Cardiac muscle cell (in vitro differentiated cells and primary cell): ENCODE measurements at places on chromosomes 3 and 15. TPM values are rescaled to one million over a fixed set of nuclear protein-coding genes. Genes with fewer than 3 reads are reported as not detected.

The SV2B gene
- 0.03 TPM in 1 of 2 replicates, not detected in the other for total RNA-seq

GRCh38 chr15:75732809-75733451, 20.3 kb upstream of the CSPG4 start:
- peak; percentile 76 for DNase-seq
- no peak overlapping the region for H3K27ac ChIP-seq
- H3K36me3 ChIP-seq: no peaks in the 10 kb centered on the region
- H3K4me3 ChIP-seq: no peak overlapping the region

DNA sequence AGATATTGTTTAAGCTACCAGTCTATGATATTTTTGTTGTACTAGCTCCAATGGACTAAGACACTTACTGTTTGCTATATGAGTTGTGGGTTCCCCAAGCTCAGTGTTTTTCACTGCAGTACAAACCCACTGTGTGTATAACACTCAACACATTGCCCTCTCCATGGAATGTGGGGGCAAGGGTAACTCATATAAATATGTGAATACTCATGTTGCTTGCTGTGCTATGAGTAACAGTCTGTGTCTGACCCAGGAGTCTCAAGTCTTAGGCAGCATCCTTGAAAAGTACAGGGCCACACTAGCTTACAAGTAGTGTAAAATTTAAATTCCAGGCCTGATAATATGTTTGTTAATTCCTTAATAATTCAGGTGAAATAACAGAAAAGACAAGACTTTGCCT, 22.5 kb upstream of the CNTN3 start:
- H3K36me3 ChIP-seq: no peaks in the 10 kb centered on the region
- H3K27me3 ChIP-seq: no peaks in the 10 kb centered on the region
- no peak overlapping the region for H3K27ac ChIP-seq

GRCh38 chr3:25094932-25095685, 333.0 kb upstream of the RARB start:
- peaks cover 9% of the 10 kb centered on the region for H3K4me1 ChIP-seq
- peak; percentile 7 for DNase-seq
- no peaks in the 10 kb centered on the region for H3K36me3 ChIP-seq
- H3K27ac ChIP-seq: no peak overlapping the region
- H3K27me3 ChIP-seq: no peaks in the 10 kb centered on the region

DNA sequence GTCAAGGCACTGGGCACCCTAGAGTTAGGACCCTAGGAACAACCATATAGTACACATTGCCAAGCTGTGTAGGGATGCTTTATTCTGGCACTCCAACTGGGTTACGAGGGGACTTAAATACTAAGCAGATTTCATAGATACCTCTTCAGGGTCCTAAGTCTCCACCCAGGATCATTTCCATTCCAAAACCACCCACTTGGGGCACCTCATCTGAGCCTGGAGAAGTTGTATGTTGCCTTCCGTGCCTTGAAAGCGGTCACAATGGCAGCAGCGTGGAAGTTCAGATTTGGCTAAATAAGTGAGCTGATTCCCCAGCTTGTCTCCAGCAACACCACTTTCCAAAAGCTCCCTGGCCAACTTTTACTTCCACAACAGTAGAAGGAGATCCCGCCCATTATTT, 4.6 kb downstream of the TMEM202 start:
- no peaks in the 10 kb centered on the region for H3K27me3 ChIP-seq
- H3K4me1 ChIP-seq: no peaks in the 10 kb centered on the region
- H3K36me3 ChIP-seq: no peaks in the 10 kb centered on the region
- no peak for DNase-seq

- DNase-seq: peak; percentile 74
- H3K4me1 ChIP-seq: peaks cover 27% of the 10 kb centered on the region
- no peaks in the 10 kb centered on the region for H3K36me3 ChIP-seq
- H3K4me3 ChIP-seq: no peak overlapping the region
These were observed 44.3 kb upstream of the UBE2E1 start for GRCh38 chr3:23761440-23761896.

GRCh38 chr15:39828374-39828931, 45.8 kb upstream of the FSIP1 start:
- H3K4me3 ChIP-seq: no peak overlapping the region
- peak; percentile 77 for DNase-seq
- H3K27ac ChIP-seq: no peak overlapping the region
- H3K36me3 ChIP-seq: no peaks in the 10 kb centered on the region

DNA sequence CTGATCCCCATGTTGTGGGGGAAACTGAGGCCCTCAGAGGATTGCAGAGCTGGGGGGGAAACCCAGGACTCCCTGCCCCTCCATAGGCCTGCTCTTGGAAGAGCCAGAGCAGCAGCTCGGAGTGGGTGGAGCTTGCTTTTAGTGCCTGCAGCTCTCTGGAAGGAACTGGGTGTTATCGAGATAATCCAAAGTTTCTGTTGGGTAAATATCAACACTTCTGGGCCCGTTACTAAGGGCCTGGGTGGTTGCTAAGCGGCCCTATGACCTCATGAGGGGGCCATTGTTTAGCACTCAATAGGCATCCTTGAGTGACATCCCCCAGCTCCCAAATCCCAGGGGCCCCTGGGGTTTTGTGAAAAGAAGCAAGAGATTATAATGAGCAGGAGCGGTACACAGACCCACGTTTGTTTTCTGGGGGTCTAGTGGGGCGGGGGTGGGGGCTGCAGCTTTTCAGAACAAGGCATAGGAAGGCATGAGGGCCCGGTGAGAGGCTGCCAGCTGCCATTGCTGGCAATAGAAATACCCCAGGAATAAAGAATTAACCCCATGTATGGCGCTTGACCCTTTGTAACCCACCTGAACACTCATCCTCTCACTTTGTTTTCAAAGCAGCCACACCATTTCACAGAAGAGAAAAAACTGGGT, 48.3 kb upstream of the ATP2B2 start:
- H3K36me3 ChIP-seq: no peaks in the 10 kb centered on the region
- H3K4me3 ChIP-seq: no peak overlapping the region
- H3K27me3 ChIP-seq: no peaks in the 10 kb centered on the region
- no peak overlapping the region for H3K27ac ChIP-seq

DNA sequence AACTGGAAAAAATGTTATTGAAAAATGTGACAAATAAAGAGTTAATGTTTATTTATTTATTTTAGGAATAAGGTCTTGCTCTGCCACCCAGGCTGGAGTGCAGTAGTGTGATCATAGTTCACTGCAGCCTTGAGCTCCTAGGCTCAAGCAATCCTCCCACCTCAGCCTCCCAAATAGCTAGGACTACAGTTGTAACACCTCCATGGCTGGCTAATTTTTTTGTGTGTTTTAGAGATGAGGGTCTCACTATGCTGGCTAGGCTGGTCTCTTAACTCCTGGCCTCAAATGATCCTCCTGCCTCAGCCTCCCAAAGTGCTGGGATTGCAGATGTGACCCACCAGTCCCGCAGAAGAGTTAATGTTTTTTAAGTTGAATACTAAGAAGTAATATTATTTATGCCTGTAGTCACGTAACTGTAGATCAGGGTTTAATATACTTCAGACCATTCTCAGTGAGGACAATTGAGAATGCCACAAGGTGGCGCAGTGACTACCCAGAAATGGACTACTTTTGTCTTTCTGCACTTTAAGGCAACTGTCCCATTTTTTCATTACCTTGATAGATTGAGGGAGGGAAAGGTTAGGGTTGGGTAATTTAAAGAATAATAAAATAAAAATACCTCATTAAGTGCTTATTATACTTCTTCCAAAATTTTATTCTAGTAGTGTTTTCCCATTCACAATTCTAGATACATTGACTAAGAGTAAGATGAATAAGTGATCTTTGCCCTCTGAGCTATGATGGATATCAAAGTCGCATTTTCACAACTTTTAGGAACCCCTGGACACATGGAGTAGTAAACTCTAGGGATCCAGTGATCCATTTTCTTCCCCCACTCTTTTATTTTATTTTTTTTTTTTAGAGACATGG, 6.0 kb downstream of the MUC13 start:
- no peaks in the 10 kb centered on the region for H3K4me1 ChIP-seq
- H3K36me3 ChIP-seq: no peaks in the 10 kb centered on the region
- no peak overlapping the region for H3K27ac ChIP-seq
- no peak overlapping the region for H3K4me3 ChIP-seq

DNA sequence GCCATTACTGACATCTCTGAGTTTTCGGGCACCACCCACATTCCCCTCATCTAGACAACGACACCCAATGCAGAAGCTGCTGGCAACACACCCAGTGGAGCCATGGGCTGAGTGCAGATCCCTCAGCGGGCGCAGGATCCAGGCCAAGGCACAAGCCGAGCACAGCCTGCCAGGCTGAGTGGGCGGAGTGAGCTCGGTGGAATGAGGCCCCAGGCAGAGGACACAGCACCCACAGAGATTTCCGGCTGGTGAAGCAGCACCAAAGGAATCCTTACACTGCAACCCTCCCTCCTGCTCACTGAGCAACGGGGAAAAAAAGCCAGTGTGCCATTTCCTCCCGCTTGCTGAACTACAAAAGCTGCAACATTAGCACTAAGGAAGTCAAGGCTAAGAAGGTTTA, 34.3 kb downstream of the ZMAT3 start:
- peak; percentile 85 for DNase-seq
- H3K4me1 ChIP-seq: peaks cover 8% of the 10 kb centered on the region
- no peaks in the 10 kb centered on the region for H3K36me3 ChIP-seq
- no peaks in the 10 kb centered on the region for H3K27me3 ChIP-seq
- no peak overlapping the region for H3K27ac ChIP-seq

DNA sequence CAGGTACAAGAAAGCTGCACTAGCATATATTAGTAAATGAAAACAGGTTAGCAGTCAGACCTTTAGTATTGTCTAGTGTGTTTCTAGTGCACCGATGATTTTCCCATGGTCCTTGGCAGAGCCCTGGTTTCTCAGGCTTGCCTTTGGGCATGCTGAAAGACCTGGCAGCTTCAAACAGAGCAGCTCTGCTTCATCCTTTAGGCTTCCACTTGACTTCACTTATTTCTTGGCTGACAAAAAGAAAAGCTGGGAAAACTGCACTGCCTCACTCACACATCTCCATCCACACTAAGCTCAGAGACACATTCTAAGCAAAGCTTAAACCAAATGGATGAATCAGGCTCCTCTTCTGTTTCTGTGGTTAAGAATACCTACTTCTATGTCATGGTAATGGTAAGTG, 374.8 kb upstream of the PDZRN3 start:
- H3K27me3 ChIP-seq: no peaks in the 10 kb centered on the region
- no peaks in the 10 kb centered on the region for H3K36me3 ChIP-seq
- H3K4me1 ChIP-seq: no peaks in the 10 kb centered on the region
- DNase-seq: no peak

GRCh38 chr15:96431786-96432185, 101.3 kb downstream of the NR2F2 start:
- DNase-seq: no peak
- H3K4me3 ChIP-seq: no peak overlapping the region
- no peaks in the 10 kb centered on the region for H3K36me3 ChIP-seq
- peaks cover 2% of the 10 kb centered on the region for H3K27me3 ChIP-seq

DNA sequence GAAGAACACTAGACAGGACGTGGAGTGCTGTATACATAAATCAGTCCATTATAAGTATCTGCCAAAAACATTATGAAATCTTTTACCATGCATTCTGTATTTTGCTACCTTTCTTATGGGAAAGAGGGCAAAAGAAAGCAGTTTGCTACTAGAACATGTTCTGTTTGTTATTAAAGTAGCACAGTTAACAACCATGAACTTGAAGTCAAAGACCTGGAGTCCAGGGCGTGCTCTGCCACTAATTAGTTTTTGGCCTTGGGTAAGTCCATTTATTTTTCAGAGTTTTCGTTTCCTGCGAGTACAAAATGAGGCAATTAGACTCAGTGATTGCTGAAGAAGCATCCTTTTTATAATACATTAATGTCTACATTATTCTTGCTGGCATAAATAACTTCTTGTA, 143.3 kb upstream of the AGTR1 start:
- H3K36me3 ChIP-seq: no peaks in the 10 kb centered on the region
- no peak overlapping the region for H3K4me3 ChIP-seq
- no peak overlapping the region for H3K27ac ChIP-seq
- H3K4me1 ChIP-seq: no peaks in the 10 kb centered on the region
- DNase-seq: no peak

DNA sequence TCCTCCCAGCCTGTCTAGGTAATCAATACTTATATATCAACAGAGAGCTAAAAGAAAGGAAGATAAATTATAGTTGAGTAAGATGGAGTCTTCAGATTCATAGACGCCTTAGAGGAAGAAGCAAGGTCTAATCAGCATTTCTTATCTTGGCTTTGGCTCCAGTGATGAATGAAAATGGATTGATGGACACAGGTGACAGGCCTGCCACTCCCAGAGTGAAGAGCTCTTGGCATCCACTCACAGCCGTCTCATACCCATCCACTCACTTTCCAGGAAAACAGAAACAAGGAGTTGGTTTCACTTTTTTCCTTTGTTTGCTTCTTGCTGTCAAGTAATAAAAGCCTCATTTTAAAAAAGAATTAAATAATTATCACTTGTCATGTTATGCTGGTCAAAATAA, 168.2 kb downstream of the MFSD1 start:
- H3K27me3 ChIP-seq: no peaks in the 10 kb centered on the region
- H3K4me3 ChIP-seq: no peak overlapping the region
- H3K27ac ChIP-seq: no peak overlapping the region
- DNase-seq: no peak
- no peaks in the 10 kb centered on the region for H3K36me3 ChIP-seq
- no peaks in the 10 kb centered on the region for H3K4me1 ChIP-seq

DNA sequence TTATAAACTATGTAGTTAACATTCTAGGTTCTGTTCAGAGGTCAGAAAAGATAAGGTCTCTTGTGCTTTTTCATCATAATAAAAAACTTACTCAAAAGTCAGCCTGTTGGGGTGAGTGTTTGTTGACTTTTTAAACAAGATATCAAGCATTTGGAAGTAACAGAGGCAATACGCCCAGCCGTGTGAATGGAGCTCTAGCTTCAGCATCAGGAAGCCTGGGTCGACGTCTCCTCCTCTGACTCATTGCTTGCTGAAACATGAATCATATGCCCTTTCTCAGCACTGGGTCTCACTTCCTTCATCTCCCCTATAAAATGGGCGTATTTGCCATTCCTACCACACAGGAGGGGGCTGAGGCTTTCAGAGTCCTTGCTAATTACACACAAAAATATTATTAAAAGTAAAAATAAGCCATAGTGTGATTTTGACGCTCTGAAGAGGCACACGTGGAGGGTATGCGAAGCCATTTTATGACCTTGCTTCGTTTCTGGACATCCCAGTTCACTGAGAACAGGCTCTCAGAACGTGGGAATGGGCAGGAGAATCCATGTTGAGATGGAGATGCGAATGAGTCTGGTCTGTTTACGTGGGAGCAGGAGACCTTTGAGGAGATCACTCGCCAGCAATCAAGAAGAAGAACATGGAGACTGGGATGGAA, 220.8 kb upstream of the TPRG1 start:
- H3K36me3 ChIP-seq: no peaks in the 10 kb centered on the region
- H3K27ac ChIP-seq: no peak overlapping the region
- H3K4me3 ChIP-seq: no peak overlapping the region
- no peaks in the 10 kb centered on the region for H3K27me3 ChIP-seq
- H3K4me1 ChIP-seq: peaks cover 3% of the 10 kb centered on the region

GRCh38 chr15:32723171-32723948, 5.6 kb downstream of the GREM1 start:
- peaks cover 3% of the 10 kb centered on the region for H3K4me1 ChIP-seq
- no peak overlapping the region for H3K4me3 ChIP-seq
- DNase-seq: no peak
- no peak overlapping the region for H3K27ac ChIP-seq
